Heart left ventricle (tissue), 16 donors: ENCODE measurements at places on chromosomes 13 and 19. TPM values are rescaled to one million over a fixed set of nuclear protein-coding genes. Genes with fewer than 3 reads are reported as not detected.

CGB8 gene
- not detected for total RNA-seq

RBM42 gene
- total RNA-seq, result 69.6 TPM

PRSS57 gene
- not detected for total RNA-seq

TMEM272 gene
- total RNA-seq, result 1.6 TPM

CGB5 gene
- total RNA-seq, result not detected

GAPDHS gene
- not detected for total RNA-seq

CEACAM8 gene
- not detected for total RNA-seq

GRCh38 chr19:31114585-31114984 is 234.7 kb downstream of the TSHZ3 start:
- no peak for DNase-seq

GRCh38 chr19:4712771-4713170 is 10.9 kb downstream of the DPP9 start:
- no peak for DNase-seq

- DNase-seq, result no peak
These were observed 419.2 kb downstream of the OLFM4 start for GRCh38 chr13:53447863-53448262.

- no peak for DNase-seq
These were observed 969 bp upstream of the POMP start for GRCh38 chr13:28657784-28658538.

DNA sequence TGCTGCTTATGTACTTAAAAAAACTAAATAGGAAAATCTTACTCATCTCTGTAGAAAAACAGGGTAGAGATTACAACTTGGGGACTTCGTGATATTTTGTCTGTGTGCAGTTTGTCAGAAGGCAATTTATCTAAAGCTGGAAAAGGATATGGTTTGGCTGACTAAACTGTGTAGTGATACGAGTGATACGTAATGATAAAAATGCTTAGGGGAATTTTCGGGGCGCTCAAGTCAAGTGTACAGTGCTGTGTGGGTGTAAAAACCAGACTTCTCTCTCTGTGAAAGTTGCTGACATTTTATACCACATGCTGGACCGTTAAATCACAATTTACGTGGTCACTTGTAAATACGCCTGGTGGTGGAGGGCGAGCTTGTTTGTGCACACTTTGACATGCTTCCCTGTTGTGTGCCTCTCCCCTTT is 221.7 kb downstream of the KCNRG start:
- no peak for DNase-seq

DNA sequence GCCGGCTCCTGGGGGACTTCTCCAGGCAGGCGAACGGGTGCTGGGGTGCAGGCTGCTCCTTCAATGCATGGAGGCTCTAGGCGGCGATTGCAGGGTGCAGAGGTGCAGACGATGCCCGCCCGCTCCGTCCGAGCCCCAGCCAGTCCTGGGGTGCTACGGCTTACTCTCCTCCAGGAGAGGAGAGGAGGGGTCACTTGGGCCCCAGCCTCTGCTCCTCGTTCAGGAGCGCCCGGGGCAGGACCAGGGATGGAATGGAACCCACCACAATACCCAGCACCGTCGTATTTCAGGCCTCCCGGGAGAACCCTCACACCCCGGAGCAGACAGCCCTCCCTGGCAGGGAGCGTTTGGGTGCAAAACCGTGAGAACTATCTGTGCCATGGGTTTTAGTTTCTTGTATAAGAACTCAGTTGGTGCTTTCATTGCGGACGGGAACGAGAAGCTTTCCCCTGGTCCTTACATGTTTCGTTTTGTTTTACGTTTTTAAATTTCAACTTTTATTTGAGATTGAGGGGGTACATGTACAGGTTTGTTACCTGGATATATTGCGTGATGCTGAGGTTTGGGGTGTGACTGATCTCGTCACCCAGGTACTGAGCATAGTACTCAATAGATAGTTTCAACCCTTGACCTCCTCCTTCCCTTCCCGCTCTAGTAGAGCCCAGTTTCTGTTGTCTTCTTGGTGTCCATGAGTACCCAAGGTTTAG is 46.8 kb downstream of the ARHGEF18 start:
- DNase-seq, result no peak

- DNase-seq, result no peak
These were observed 476.5 kb downstream of the MYO16 start for GRCh38 chr13:109105899-109106298.

GRCh38 chr19:5291588-5292193 is 48.9 kb downstream of the PTPRS start:
- no peak for DNase-seq
